Left ventricle myocardium inferior (tissue), 1 donor: ENCODE measurements at places on chromosomes 6 and 20.

DNA sequence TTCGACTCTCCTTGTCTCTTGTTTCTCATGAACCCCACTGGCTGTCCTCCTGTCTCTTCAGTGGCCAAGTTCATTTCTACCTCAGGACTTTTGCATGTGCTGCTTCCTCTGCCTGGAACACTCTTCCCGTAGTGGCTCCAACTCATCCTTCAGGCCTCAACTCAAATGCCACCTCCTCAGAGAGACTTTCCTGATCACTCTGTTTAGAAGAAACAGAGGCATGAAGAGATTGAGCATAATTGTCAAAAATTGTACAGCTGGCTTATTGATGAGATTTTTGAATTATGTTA is 17.5 kb upstream of the SLC9A8 start:
- H3K4me1 ChIP-seq = peaks cover 12% of the 10 kb centered on the region
- no peak for DNase-seq
- H3K36me3 ChIP-seq = no peaks in the 10 kb centered on the region
- no peaks in the 10 kb centered on the region for H3K27me3 ChIP-seq
- H3K27ac ChIP-seq = no peak overlapping the region

DNA sequence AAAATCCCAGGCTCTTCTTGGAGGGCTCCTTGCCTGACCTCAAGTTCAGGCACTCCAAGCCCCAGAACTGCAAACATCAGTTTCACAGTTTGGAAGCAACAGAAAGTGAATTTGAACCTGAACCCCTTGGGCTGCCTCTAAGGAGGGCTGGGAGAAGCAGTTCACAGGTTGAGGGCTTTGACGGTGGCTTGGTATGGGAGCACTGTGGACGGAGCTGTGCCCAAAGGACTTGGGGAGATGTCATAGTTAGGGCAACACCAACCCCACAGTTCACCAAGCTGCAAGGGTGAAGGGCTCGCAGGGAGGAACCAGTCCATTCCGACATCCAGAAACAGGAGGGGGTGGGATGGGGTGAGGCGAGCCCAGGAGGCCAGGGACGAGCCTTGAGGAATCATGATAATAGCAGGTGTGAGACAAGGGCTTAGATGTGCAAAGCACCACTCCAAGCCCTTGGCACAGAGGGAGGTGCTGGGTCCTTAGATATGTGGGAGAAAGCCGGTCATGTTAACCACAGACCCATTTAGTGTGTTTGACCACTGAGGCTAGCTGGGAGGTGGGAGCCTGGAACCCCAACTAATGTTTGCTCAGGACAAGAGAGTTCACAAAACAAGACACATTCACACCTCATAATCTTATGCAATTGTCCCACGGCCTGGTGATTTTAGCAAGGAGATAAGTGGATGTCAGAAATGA is 4.3 kb downstream of the CEBPB start:
- peak overlapping the region; percentile 99 for H3K27ac ChIP-seq
- peaks cover 52% of the 10 kb centered on the region for H3K4me1 ChIP-seq
- DNase-seq = no peak

GRCh38 chr6:9103876-9104521 is 668.7 kb upstream of the SLC35B3 start:
- H3K4me1 ChIP-seq = no peaks in the 10 kb centered on the region
- H3K4me3 ChIP-seq = no peak overlapping the region
- no peak for DNase-seq
- H3K27ac ChIP-seq = no peak overlapping the region

DNA sequence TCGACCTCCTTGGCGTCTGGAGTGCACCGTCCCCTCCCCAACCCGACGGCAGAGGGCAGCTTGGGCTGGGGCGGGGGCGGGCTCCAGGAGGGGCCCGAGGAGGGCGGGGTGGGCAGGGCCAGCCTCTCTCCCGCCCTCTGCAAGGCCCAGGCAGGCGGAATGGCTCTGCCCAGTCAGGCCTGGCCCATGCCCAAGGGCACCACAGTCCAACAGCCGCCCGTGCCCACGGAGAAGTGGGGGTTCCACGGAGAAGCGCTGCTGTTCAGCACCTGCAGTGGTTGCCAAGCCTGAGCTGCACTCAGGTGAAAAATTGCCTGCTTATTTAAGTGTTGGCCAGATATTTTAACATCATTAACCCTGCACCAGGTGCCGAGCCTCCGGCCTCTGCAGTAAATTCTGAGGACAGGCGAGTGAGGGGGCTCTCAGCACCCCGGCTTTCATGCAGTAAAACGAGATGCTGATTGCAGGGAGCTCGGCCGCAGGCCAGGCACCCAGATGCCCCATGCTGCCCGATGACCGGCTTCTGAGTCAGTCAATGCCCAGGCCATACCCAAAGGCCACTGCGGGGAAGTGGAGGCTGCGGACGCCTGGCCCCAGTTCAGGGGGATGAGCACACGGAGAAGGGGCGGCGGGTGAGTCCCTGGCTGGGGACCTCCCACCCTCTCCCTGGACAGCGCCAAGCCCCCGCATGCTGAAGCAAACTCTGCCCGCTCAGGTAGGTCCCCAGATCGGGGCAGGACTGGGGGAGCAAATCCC is at the start of gene SRMS:
Gene SRMS (minus strand): TSS at position 25 of the 756 bp plus-strand sequence. CDS start 286 bp downstream, outside the sequence.
- H3K4me3 ChIP-seq = no peak within 1 kb of the TSS
- H3K4me1 ChIP-seq = no peaks in the 10 kb centered on the region
- H3K36me3 ChIP-seq = no peaks in the 10 kb centered on the region
- H3K27me3 ChIP-seq = peaks cover 68% of the 10 kb centered on the region
- DNase-seq = no peak

DNA sequence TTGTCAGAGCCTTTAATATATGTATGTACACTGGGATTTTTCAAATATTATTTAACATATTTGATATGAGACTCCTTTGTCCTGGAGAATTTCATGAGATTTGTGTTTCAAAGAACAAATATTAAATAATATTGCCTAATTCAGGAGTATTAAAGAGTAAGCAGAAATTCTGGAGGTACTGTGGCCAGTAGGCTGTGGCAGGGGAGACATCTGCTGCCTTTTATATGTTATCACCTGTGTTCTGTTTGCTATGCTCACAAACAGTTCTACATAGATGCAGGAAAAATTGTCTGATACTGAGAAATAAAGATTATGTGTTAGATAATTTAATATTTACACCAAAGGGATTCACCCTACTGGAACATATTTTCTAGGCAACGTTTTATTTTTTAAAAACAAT is 395.4 kb upstream of the SLC35B3 start:
- no peak overlapping the region for H3K27ac ChIP-seq
- no peaks in the 10 kb centered on the region for H3K4me1 ChIP-seq
- no peak overlapping the region for H3K4me3 ChIP-seq
- no peaks in the 10 kb centered on the region for H3K27me3 ChIP-seq
